ENCODE measurements at places on chromosomes 7 and 10. TPM values are rescaled to one million over a fixed set of nuclear protein-coding genes. Genes with fewer than 3 reads are reported as not detected.

The UCMA gene
- polyA plus RNA-seq: 0.37 TPM

The WASHC2A gene
- 49.8 TPM for polyA plus RNA-seq

The CCT6A gene
- polyA plus RNA-seq: 216 TPM

- DNase-seq: no peak
Measured at GRCh38 chr10:31705136-31705535, 223.5 kb downstream of the ARHGAP12 start.

DNA sequence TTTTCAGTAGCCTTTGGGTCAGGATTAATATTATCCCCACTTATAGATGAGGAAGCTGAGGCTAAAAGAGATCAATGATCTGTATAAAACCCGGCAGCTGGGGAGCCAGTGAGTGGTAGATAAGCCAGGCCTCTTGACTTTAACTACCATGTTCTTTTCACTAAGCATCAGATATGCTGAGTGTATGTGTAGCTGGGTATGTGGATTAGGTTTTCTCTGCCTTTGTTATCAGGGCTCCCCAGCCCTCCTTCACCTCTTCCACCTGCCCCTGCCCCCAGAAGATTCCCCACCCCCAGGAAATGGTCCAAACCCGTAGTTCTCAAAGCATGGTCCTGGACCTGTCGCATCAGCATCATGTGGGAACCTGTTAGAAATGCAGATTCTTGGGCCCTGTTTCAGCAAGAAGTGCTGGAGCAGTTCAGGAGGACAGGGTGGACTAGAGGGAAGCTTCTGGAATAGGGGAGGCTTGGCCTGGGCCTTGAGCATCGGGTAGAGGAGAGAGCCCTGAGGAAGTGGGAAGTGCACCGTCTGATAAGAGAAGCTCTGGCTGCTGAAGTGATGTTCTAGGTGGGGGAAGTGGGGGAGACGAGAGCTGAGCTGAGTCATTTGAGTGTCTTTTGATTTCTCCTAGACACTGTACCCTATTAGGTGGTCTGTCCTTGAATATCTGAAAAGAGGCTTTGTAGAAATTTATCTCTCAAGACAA is 101.3 kb downstream of the HIF1AN start:
- DNase-seq: no peak

GRCh38 chr10:60086421-60086820 is 180.1 kb upstream of the CCDC6 start:
- DNase-seq: no peak

The GRID1 gene
- polyA plus RNA-seq: 1.1 TPM

The SRRM3 gene
- polyA plus RNA-seq: 0.82 TPM

GRCh38 chr10:15015451-15015850 is 28.3 kb upstream of the OLAH start:
- DNase-seq: no peak

DNA sequence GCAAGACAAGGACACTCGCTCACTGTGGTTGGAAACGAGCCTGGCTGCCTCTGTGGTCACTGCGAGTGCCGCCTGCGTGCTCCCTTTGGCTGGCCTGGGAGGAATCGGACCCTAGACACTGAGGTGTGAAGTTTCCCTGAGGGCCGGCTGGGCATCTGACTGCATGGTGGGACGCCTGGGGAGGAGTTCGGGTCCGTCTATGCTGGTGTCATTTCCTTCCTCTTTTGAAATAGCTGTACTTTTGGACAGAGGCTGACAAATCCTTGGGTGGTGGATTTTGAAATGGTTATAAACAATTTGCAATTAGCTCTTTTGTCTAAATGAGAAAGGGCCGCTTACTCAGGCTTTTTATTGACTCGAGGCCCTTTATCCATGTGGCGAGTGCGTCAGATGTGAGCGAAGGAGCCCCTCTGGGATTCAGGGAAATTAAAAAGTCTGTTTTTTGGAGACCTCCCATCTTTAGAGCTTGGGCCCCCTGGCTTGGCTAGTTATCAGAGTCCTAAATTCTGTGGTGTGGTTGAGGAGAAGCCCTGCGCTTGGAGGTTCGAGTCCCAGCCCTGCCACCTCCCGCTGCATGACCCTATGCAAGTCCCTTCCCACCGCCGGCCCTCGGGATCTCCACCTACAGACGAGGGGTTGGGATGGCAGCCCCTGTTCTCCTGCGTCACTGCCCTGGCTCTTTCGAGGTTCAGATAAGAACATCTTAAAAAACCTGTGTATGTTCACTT is 147.1 kb downstream of the RGS10 start:
- no peak for DNase-seq

The HTR7 gene
- 0.19 TPM for polyA plus RNA-seq

GRCh38 chr10:69242852-69243212 is 22.7 kb downstream of the HKDC1 start:
- no peak for DNase-seq

GRCh38 chr10:31622978-31623377 is 304.0 kb downstream of the ZEB1 start:
- DNase-seq: no peak

DNA sequence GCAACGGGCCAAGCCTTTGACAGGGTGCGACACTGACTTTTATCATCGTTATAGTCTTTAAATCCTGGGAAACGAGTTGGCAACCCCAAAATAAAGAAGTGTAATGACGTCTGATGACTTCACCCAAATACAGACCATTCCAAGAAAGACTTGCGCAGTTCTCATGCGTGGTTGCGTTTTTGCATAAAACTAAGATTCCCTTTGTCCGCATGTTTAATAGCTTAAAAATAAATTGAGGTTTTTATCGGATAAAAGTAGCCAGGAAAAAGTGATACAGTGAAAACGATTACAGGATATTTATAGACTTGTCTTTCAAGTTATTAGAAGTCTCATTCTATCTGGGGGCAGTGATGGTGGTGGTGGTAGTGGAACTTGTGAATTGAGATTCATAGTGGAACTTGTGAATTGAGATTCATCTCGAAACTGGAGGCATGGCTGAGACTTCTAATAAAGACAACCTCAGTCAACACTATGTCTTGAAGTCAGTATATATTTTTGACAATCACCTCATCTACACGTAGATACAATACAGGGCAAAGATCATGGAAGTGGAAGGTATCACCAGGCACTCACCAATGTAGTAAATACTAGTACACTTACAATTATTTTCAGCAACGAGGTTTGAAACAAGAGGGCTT is 1.2 kb upstream of the NAMPT start:
- peak; percentile 58 for DNase-seq

The ARMC10 gene
- 54.3 TPM for polyA plus RNA-seq

DNA sequence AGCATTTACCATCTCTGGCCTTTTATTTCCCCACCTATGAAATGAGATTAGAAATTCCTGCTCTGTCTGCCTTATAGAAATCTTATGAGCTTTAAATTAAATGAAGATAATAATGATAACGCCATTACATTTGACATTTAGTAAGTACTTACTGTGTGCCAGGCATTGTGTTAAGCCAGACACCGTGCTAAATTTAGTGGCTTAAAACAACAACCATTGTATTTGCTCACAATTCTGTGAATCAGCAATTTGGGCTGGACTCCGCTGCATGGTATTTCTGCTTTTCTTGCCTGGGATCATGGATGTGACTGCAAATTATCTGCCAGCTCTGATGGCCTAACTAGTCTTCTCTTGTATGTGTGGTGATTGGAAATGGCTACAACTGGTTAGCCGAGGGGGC is 56.4 kb upstream of the CCDC6 start:
- no peak for DNase-seq

- no peak for DNase-seq
Measured at GRCh38 chr7:98810153-98810802, 59.5 kb downstream of the TMEM130 start.

DNA sequence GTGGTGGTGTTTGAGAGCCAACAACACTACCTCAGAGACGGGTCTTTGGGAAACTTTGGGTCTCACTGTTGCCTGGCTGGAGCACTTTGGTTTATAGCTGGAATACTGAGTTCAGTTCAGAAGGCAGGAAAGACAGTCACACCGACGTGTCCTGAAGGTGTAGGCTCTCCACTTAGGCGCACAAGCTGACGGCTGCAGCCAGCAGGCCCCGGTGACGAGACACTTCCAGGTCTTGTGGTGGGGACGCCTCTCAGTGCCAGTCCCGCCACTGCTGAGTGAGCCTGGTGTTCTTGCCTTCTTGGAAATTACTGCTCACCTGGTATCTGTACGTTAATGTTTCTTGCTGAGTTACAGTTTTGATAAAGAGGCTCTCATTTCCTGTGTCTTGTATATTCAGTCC is 74.0 kb downstream of the WDR37 start:
- no peak for DNase-seq

DNA sequence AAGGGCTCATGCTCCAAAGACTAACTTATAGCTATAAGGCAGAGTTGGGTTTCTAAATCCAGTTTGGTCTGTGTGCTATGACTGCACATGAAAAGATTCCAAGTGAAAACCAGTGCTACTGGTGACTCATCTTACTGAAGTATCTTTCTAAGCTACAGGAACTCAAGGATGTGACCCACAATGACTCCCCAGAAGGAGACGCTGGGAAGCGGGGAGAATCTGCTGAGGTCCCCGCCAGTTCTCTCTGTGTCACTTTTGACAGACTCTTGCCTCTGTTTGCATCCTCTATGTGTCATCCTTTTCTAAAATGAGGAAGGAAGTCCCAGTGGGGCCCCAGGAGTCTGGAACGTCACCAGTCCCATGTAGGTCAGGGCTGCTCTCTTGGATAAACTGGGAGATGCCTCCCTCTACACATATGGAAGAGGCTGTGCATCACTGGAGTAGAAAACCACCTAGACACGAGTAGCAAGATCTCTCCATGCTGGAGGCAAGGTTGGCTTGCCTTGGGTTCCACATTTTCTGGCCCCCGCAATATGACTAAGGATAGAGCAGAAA is 28.8 kb upstream of the GPR26 start:
- DNase-seq: no peak

- no peak for DNase-seq
Measured at GRCh38 chr10:77625379-77625778, 12.2 kb downstream of the KCNMA1 start.

Measured in right lung (tissue), 10 donors.